NCI-H524 (cell line): ENCODE measurements at places on chromosomes 16 and 17.

GRCh38 chr16:89048090-89048725 is 45.4 kb upstream of the ACSF3 start:
- no peak for DNase-seq

GRCh38 chr17:77394540-77395295 is 253.9 kb downstream of the SEC14L1 start:
- DNase-seq = no peak

GRCh38 chr17:45302649-45303173 is 14.1 kb downstream of the MAP3K14 start:
- DNase-seq = no peak

DNA sequence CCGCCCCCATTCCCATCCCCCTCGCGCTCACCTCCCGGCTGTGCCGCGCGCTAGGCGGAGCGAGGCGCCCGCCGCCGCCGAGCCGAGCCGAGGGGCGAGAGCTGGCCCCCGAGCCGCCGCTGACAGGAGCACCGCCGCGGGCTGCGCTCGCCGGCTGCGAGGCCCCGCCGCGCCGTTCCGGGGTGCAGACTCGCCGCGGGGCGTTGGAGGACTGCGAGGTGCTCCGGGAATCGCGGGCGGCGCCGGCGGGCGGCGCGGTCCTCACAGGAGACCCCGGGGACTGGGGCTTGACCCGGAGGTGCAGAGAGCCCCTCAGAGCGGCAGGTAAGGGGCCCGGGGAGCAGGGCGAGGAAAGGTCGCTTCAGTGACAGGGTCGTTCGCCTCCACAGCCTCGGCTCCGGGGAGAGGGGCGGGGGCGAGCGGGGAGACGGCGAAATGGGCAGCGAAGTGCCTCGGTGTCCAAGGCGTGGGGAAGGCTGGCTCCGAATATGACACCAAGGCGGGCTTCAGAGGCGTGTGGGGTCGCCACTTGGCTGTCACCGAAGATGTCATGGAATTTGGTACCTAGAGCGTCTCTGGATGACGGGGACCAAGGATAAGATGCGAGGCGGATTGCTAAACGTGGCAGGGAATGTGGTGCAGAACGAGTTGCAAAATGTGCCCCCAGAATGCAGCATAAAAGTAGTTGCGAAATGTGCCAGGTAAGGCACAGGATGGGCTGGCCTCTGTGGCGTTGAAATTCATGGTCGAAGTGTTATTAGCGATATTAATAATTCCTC is 580 bp downstream of the TANC2 start:
- peak; percentile 50 for DNase-seq

GRCh38 chr17:21359483-21359840 is 16.7 kb upstream of the KCNJ12 start:
- DNase-seq = no peak

DNA sequence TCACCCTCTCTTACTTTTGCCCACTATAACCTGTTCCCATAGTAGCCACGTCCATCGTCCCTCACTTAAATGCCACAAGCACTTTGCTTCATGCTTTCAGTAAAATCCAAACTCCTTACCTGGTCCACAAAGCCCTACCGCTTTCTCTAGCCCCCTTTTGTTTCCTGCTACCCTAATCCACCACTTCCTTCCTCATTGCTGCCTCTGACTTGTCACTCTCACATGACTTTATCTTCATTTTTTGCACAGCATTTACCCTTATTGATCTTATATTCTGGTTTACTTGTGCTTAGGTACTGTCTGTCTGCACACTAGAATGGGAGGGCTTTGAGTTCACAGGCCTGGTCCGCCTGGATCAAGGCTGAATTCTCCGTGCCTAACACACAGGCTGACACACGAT is 340.0 kb downstream of the XYLT1 start:
- no peak for DNase-seq

DNA sequence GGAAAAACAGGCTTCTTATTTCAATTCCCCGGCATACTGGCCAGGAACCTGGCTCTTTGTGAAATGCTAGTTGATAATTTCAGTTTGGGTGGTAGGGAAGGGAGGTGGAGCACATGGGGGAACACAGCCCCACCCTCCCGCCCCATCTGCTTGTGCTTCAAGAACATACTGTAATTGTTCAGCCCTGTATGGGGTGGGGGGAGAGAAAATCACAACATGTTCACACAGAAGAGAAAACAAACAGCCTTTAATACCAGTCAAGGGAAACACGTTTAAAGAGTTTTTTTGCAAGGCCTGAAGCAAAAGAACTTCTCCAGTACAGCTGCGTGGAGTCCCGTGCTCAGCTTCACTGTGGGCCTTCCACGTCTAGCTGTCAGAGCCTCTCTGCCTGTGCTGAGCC is 59.7 kb downstream of the SHISA6 start:
- no peak for DNase-seq

DNA sequence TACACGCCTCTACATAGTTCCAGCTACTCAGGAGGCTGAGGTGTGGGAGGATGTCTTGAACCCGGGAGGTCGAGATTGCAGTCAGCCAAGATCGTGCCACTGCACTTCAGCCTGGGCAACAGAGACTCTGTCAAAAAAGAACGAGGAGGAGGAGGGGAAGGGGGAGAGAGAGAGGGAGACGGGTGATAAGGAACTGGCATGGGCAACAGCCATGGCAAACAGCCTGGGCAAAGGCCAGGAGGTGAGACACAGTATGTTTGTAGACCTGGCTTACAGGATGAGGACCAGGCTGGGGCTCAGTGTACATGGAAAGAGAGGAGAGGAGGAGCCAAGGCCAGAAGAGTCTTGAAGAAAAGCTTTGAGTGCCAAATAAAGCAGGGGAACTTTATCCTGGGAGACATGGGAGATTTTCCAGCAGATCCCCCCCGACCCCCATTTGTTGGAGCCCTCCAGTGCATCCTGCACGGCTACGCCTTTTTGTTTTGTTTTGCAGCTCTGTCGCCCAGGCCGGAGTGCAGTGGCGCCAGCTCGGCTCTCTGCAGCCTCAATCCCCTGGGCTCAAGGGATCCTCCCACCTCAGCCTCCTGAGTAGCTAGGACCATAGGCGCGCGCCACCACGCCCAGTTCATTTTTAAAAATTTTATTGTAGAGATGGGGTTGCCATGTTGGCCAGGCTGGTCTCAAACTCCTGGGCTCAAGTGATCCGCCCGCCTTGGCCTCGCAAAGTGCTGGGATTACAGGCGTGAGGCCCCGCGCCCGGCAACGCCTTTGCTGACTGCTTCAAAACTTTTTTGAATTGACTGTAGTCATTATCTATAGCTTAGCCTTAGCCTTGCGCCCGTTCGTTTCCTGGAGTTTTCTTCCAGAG is 1.3 kb upstream of the ALKBH5 start:
- peak; percentile 10 for DNase-seq

DNA sequence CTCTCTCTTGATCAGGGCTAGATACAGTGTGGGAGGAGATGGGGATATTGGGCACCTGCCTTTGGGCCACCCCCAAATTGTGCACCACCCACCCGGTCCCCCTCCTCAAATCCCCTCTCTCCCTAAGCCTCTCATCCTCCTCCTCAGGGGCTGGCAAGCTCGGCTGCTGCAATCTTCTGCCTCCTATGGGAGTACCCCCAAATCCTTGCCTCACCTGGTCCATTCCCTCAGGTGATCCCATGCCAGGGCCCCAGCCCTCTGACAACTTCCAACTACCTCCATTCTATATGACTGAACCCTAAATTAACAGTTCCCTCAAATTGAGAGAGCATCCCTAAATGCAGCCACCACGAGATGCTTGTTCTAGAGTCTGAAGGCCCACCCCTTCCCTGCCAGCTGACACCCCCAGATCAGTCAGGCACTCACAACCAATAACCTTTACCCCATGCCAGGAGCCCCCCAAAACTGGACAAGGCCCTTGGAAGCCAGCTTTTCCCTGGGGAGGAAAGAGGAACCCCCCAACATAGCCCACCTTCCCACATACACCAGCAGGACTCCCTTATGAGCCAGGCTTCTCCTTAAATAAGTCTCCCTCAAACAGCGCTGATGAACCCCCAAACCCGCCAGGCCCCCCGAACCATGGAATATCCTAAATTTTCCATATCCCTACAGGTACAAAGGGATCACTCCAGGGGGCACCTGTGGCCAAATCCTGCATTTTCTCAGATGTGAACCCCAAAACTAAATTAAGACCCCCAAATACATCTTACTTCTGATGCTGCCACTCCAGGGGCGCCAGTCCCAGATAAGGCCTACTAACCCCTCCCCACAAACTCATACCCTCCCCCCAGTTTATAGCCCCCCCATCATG is 3.2 kb downstream of the DLG4 start:
- DNase-seq = no peak

- no peak for DNase-seq
These were observed 87.1 kb downstream of the USP22 start for GRCh38 chr17:20955427-20956323.

DNA sequence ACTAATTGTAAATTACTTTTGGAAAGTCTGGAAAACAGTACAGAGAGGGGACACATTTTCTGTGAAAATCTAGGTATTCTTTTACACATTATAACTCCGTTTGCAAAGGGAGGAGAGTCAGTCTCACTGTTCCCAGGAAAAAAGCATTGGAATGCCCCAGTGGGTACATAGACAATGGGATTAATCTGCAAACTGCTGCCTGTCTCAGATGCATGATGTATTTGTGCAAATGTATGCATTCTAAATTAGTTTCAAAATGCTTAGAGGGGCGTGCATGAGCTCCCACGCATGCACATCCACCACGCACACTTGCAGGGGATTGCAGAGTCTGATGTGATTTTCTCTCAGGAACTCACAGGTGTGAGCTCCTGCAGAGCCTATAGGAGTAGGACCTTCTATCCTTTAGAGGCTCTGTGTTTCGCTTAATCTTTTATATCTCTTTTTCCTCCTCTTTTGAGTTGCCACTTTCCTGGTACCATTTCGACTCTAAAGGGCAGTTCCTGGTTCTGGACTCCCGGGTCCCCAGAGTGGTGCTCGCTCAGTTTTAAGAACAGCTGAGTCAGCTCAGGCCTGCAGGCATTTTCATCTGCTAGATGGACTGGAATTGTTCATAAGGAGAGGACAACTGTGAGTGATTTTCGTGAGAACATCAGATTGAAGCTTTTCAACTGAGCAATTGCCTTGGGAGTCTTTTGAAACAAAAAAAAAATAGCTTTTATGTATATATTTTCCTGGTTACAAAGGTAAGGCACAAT is 1.1 kb downstream of the BCO1 start:
- peak; percentile 23 for DNase-seq

DNA sequence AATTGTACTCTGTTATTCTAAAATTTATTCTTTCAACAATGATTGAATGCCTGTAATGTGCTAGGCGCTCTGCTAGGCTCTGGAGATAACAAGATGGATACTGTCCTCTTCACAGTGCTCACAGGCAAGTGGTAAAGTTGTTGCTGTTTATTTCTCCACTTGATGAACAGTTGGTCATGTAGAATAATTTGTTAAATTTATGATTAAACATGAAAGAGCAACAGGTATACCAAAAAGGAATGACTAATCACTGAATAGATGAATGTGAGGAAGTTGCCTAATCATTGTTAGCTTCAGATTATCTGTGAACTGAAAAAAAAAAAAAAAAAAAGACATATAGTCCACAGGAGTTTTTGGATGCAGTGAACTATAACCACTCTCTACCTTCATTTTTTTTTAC is 62.3 kb downstream of the NFATC3 start:
- DNase-seq = no peak

DNA sequence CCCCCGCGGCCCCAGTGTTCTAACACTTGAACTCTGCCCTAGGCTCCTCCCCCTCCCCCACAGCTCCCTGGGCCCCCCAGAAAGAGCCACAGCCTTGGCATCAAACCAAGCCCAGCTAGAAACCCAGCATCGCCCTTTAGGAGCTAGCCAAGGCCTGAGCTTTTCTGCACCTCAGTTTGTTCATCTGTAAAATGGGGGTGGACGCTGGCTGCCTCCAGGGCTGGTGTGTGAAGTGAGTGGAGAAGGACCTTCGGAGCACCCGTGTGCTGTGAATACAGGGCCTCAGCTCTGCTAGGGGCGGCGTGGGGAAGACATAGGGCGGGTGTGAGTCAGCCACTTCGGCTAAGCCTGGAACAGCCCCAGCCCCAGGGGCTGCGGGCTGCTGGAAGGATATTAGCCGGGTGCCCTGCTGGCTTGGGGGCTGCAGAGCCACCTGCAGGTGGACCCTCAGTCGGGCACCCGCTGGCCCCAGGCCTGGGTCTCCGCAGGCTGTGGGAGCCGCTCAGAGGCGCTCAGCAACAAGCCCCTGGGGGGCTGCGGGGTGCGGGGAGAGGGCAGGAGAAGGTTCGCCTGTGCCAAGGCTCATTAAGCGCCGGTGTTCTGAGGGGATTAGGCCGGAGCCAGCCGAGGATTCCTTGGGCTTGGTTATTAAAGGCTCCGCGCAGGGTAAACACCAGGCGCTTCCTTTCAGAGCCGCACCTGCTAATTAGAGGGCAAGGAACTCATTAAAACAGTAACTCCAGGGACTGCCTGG is 217.0 kb upstream of the CIBAR2 start:
- DNase-seq = peak; percentile 95

GRCh38 chr16:1401061-1401757 is 13.3 kb downstream of the UNKL start:
- DNase-seq = no peak

GRCh38 chr17:78953356-78954350 is 26.1 kb downstream of the LGALS3BP start:
- DNase-seq = peak; percentile 98

GRCh38 chr17:82894389-82894788 is 54.6 kb upstream of the ZNF750 start:
- no peak for DNase-seq

- DNase-seq = no peak
These were observed 264.6 kb upstream of the KCNJ16 start for GRCh38 chr17:69810326-69810965.

DNA sequence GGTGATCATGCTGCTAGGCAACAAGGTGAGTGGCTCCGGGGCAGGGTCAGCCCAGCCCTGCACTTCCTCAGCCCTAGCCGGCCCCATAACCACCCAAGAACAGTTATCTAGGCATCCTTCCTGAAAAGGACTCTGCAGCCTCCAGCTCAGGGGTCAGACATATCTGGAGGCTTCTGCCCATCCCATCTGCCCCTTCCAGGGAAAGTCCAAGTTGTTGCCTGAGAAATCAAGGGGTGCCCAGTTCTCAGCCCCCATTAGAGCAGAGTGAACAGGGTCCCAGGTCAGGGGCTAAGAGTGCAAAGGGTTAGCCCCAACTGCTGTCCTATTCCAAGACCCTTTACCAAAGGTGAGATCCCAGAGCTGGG is 4.1 kb upstream of the NHERF1 start:
- no peak for DNase-seq

DNA sequence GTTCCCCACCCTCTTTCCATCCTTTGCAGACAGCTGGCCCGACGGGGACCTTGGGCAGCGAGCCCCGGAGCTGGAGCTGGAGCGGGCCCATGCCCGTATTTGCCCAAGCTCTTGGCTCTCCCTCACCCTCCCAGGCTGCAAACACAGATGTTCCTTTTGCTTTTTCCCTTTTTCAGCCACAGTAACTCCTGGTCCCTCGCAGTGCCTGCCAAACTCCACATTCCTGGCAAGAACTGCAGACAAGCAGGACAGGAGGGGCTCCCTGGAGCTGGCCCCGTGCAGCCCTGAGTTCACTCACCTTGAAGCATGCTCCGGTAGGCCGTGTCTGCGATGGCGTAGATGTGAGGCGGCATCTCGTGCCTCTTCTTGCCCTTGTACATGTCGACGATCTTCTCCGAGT is 33.9 kb downstream of the MYH11 start:
- DNase-seq = no peak
